ENCODE measurements at places on chromosomes 3 and 15.

GRCh38 chr3:13112521-13113345, 39.5 kb upstream of the IQSEC1 start:
- no peak for DNase-seq

- no peak for DNase-seq
Measured at GRCh38 chr3:149871855-149872254, 58.8 kb downstream of the RNF13 start.

GRCh38 chr3:102737353-102737752, 302.5 kb downstream of the ZPLD1 start:
- no peak for DNase-seq

DNA sequence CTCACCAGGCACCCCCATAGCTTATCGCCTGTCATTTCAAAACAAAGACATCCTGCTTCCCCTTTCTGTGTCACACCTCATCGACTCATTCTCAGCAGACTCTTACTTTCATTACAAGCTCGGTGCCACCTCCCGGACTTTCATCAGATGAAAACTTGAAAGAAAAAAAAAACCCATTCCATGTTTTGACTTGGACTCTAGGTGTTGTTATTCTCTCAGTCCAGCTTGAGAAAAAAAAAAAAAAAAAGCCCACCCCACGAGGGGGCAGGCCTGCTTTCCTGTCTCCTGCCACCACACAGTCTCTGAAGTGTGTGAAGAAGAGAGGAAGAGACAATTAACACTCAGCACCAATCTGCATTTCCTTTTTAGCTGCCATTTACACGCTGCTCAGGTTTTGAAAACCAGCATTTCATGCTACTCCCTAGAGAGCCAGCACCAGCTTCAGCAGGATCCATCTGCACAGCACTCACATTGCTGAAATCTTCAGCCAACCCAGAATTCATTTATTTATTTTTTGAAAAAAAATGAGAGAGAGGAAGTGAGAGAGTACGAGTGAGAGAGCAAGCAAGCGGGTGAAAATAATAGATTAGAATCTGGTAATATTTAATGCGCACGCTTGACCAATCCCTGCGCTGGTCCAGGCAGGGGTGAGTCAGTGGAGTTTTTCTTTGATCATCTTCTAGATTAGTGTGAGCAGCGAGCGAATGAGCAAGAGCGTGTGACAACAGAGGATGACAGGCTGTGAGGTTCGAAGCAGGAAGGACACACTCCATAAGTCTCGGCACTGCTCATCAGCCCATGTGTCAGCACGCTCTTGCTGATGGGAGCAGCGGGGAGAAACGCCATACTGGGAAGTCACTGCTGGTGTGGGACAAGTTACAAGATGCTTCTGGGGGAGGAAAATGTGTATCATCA, 23.5 kb downstream of the ZNF80 start:
- no peak for DNase-seq

DNA sequence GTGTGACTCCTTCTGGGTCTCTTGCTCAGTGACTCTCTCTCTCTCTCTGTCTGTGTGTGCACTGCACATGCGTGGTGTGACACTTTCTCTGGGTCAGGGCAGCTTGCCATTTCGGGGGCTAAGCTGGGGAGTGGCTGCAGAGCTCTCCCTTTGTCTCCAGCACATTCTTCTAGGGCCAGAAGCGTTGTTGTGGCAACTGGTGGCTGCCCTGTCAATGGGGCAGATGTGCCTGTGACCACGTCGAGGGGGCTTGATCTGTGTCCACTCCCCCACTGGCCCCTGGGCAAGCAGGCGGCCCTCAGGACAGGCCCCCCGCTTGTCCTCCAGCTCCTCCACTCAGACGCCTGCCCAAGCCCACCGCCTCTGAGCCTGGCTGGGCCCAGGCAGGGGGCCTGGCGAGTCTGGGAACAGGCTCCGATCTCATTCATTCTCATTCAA, 67.8 kb downstream of the WNT7A start:
- no peak for DNase-seq

GRCh38 chr3:14810801-14811661, 7.7 kb upstream of the FGD5 start:
- no peak for DNase-seq

DNA sequence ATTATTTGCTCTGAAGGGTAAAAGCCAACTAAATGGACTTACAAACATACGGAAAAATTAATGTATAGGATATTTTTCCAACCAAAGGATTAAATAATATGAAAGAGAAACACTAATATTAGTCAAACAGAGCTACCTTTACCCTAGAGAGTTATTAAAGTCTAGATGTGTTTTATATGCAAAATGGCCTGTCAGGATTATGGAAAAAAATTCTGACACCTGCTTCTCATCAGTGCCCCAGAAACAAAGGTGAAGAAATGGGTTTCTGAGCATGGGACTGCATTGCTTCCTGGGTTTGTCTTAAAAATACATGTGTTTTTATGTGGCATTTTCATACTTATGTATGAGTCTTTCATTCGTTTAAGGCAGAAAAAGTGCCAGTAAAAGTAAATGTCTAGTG, 148.3 kb downstream of the ROBO2 start:
- DNase-seq = no peak

DNA sequence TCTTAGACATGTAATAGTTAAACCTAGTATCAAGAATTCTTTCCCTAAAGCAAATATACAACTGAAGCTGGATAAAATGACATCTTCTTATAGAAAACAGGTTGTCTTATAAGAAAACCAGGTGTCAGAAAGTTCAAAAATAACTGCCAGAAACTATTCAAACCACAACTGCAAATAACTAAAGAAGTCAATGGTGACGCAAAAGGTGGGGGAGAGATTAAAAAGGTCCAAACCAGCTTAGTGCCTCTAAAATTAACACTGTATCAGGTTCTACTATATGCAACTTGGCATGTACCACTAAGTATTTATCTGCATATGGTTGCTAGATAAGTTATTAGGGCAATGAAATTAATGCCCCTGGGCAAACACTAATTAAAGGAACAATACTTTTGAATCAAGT, 136.8 kb downstream of the TBL1XR1 start:
- no peak for DNase-seq

- no peak for DNase-seq
Measured at GRCh38 chr3:30886888-30887287, 7.6 kb downstream of the GADL1 start.

DNA sequence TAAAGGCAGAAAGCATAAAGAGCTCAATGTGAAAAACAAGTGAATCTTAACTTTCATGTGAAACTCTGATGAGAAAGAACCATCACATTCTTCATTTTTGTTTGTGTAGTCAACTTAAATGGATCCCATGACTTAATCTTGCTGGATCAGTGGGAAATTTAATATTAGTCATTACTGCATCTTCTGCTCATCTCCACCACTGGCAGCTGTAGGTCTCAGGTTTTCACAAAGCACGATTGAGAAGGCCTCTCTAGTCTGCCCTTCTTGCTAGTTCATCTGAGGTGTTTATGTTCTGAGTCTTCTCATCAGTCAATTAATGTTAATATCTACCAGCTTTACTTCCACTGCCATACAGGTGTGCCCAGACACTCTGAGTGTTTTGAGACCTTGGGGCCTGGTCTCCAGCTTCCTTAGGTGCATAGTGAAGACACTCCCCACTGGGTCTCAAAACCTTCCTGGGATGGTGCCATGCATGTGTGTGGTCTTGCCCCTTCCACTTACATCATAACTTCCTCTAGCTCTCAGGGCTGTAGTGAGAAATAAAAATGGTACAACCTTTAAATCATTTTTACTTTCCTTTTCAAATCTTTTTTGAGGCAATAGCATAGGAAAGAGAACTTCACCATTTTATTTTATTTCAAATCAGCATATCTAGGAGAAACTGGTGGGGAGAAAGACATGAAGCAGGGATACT, 421.6 kb upstream of the CBLB start:
- DNase-seq = no peak

- no peak for DNase-seq
Measured at GRCh38 chr3:171225708-171226107, 199.2 kb upstream of the SLC2A2 start.

- no peak for DNase-seq
Measured at GRCh38 chr3:122626515-122627180, 49.2 kb downstream of the PARP15 start.

DNA sequence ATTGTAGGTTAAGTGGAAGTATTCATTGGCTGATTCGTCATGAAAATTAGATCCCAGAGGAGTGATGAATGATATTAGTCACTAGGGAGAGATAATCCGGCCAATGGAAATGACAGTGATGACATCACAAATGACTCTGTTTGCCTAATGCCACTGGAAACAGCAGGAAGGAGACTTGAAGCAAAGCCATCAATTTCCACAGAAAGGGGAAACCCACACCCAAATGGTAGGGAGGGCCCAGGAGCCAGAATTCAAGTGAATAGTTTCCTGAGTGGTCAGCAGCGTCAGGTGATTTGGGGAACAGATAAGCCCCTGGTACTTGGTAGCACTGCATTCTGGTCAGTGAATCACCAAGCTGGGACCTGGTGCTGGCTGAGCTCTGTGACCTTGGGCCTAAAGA, 3.3 kb upstream of the ADAMTS9 start:
- DNase-seq = no peak

DNA sequence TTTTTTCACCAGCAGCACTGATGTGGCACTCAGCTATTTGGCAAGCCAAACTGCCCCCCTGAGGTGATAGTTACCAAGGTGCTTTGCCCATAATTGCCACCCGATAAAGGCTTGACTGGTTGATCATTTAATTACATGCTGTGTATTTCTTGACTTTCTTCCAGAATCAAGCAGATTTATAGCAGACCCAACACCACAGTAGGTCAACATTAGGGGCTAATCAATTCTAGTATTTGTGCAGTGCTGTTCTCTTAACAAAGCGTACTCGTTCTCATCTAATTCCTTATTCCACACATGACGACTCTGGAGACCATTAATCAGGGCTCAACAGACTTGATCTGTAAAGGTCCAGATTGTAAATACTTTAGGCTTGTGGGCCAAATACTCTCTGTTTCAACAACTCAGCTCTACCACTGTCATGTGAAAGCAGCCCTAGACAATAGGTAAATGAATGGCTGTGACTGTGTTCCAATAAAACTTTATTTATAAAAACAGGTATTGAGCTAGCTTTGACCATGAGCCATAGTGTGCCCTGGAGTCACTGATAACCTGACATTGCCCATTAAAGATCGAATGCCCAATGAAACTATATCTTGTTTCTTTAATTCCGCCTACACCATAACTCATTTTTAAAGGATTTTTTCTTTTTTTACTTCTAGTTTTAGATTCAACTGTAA, 119.1 kb upstream of the TMC3 start:
- DNase-seq = no peak

DNA sequence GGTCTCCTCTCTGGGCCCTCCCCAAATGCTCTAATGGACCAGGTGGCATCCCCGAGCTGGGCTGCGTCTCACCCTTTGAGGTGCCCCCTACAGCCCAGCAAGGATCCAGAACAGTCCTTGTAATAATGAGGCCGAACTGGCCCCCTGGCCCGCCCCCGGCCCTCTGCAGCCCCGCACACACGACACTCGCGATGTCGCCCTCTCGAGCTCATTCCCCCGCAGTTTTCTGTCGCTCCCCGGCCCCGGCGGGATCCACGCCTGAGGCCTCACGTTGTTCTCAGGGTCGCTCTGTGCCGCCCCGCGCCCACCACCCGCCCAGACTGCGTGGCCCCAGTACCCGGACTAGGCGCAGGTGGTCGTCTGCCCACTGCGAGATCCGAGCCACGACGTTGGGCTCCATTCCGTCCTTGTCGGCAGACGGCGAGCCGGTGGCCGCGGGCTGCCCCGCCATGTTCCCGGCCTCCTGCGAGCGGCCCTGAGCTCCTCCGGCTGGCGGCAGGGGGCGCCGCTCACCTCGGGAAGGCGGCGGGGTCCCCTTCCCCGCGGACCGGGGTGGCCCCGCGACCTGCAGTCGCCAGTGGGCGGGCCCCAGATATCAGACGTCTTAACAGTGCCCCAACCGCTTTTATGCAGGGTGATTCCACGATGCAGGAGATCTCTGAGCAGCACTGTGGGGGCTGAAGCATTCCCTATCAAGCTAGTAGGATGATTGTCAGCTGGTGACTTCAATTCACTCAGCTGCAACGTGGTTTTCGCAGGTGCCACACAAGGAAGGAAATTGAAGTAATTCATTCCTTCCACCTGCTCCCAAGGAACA, at the start of gene C3orf33:
C3orf33 (minus strand) TSS at position 477 of the 817 bp plus-strand sequence; CDS start at position 451, 26 bp downstream.
- DNase-seq = peak; percentile 78

- DNase-seq = no peak
Measured at GRCh38 chr3:43013743-43014155, 34.6 kb downstream of the GASK1A start.

DNA sequence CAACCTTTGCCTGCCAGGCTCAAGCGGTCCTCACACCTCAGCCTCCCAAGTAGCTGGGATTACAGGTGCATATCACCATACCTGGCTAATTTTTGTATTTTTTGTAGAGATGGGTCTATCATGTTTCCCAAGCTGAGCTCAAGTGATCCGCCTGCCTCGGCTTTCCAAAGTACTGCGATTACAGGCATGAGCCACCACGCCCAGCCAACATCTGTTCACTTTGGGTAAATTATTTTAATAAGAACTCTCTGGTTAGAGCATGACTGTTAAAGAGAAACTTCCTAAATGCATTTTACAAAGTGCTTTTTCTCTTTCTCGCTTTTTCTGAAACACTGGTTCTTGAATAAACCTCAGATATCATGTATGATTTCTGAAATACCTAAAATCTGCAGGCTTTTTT, 172.5 kb downstream of the PTPRG start:
- DNase-seq = no peak

DNA sequence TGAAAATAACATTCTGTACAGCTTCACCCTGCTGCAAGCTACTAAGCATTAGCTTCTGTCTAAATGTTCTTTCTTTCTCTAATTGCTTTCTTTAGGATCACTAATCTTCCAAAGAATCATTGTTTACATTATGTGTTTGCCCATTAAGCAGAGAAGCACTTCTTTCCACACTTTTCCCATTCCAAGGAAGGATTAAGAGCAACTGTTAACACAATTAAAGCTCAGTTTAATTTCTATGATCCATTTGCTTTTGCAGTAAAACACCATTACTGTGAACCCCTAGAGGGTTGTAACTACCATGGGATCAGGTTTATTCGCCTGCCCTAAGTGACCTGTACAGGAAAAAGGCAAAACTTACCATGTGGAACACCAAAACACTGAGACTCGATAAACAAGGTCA, 125.8 kb upstream of the ZNF385D start:
- DNase-seq = no peak

DNA sequence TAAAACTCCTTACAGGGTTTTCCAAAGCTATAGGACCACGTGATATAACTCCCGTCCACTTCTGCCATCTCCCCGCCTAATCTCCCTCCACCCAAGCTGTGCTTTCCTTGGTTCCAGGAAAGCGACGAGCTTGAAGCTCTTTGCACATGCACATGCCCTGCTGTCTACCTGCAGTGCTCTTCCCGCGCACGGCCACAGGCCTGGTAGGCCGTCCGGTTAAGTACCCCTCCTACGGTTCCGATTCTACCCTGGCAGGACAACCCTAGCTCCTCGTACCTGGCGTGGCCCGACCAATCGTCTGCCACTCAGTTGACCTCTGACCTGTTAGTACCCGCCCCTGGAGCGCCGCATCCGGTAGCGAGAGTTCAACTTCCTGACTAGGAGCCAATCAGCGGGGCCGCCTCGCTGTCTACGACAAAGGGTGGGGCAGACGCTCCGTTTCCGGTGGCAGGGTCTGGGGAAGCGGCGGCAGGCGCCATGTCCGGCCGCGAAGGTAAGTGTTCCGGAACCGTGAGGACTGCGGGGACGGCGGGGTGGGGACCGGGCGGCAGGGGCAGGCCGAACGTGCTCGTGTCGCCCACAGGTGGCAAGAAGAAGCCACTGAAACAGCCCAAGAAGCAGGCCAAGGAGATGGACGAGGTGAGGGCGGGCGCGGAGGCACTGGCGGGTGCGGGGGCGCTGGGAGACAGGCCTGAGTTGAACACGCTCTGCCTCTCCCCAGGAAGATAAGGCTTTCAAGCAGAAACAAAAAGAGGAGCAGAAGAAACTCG, at the start of the genes CCDC51 and TMA7:
CCDC51 (minus strand) TSS at position 300 of the 770 bp plus-strand sequence. CDS start 4,991 bp downstream, outside the sequence.
TMA7 (plus strand) TSS at position 438 of the 770 bp plus-strand sequence; CDS start at position 478, 40 bp downstream.
- DNase-seq = peak; percentile 84

All from SJSA1 (cell line).